ENCODE measurements at places on chromosomes 13 and 19.
A peak's percentile ranks its signal among the peaks of the same experiment; 100 is the strongest.

DNA sequence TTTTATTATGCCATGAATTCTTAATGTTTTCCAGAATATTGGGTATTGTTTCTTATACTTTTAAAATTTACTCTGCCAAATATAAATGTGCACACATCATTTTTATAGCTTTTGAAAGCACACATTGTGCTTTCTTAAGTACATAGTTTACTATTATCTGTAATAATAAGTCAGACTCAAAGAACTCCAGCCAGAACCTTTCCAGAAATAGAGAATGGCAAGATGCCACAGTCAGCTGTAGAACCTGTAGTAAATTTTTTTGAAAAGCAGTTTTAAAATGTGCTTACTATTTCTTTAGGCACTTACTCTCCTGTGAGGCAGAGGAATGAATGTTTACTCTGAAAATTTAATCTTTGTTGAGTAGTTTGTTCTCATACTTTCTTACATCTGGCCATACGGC lies 1287.1 kb downstream of the PCDH9 start:
- DNase-seq: no peak

- no peak for DNase-seq
These were observed 4.0 kb downstream of the NOP53 start for GRCh38 chr19:47749326-47749725.

DNA sequence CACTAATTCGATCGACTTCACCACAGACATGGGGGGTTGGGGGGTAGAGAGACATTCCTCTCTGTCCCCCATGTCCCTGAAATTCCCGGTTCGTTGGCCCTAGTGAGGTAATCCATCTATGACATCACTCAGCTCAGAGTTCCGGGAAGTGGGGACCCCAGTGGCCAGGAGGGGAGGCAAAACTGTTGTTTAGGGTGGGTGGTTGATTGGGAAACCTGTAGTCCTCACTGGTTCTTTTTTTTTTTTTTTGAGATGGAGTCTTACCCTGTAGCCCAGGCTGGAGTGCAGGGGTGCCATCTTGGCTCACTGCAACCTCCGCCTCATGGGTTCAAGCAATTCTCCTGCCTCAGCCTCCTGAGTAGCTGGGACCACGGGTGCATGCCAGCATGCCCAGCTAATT lies at the start of gene ARRDC5:
ARRDC5 (minus strand) TSS at position 101 of the 400 bp plus-strand sequence; CDS start at position 30, 71 bp downstream.
- DNase-seq: no peak

- DNase-seq: no peak
These were observed 169.8 kb downstream of the SPRY2 start for GRCh38 chr13:80171096-80171495.

DNA sequence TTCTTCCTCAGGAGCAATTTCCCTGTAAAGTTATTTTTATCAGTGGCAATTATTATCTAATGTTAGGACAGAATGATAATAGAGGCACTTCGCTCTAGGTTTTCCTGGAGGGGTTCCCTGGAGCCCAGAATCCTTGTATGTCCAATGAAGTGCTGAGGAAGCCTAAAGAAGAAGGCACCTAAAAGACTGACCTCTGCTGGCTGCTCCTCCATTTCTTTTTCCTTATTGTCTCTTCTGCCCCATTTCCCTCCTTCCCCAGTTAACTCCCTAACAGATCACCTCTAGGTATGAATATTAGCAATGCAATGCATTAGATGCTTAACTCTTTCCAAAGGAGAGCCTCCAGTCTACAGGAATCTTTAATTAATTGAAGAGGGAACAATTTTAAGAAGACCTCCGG lies 985.4 kb downstream of the DIAPH3 start:
- no peak for DNase-seq

DNA sequence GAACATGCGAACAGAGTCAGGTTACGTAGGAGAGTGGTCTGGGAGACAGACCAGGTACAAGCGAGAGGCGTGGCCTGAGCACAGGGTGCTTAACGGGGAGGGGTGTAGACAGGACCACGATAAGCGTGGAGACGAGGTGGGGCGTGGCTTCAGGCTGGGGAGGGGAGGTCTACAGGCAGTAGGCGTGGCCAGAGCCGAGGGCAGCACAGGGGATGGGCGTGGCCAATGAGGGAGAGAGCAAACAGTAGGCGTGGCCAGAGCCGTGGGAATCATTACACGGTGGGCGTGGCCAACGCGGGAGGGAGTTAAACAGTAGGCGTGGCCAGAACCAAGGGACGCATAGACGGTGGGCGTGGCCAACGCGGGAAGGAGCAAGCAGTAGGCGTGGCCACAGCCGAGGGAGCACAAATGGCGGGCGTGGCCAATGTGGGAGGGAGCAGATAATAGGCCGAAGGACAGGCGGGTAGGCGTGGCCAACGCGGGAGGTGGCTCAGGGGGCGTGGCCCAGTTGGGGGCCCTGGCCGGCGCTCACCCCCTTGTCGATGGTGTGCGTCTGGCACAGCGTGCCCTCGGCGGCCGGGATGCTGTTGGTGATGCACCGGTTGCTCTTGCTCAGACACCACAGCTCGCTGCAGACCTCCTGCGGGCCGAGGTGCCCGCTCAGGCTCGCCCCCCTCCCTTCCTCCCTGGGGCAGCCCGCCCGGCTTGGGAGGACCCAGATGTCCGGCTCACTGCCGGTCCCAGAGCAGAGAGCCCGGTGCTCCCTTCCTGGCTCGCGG lies 15.2 kb upstream of the MYO1F start:
- peak; percentile 30 for DNase-seq

Measured in foreskin melanocyte (primary cell).